ENCODE measurements at places on chromosomes 4 and X.

DNA sequence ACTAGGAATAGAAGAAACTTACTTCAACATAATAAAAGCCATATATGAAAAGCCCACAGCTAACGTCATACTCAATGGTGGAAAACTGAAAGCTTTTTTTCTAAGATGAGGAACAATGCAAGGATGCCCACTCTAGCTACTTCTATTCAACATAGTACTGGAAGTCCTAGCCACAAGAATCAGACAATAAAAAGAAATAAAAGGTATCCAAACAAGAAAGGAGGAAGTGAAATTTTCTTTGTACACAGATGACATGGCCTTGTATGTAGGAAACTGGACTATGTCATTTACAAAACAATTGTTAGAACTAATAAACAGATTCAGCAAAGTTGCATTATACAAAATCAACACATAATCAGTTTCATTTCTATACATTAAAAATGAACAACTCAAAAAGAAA, 25.5 kb upstream of the NXT2 start:
- DNase-seq: no peak

DNA sequence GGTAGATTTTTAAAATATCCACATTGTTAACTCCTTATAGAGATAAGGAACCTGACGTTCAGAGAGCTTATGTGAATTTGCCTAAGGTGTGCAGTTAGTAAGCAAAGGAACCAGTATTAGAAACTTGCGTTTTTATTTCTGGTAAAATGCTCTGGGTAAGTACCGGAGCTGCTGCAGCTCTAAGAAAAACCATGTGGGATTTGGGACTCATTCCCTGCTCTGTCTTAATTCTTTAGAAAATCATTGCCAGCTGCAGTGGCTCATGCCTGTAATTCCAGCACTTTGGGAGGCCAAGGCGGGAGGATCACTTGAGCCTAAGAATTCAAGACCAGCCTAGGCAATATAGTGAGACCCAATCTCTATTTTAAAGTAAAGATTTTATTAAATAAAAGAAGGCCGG, 5.8 kb downstream of the CCKAR start:
- no peak for DNase-seq

DNA sequence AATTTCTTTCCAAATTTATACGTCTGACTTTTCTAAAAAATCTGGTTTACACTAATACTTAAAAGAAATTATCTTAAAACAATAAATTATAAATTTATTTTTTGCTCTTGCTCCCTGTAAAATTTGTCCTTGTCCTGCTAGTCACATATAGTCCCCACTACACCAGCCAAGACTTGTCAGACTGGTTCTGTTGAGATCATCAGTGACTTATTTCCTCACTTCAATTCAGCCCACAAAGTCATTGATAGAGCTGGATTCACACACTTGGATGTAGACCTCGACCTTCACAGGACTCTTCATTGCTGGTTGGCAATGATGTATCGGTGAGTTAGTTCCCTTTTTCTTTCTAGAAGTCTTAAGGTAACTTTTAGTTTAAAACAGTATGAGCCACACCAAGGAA, at the start of gene TMPRSS11E:
TSS of gene TMPRSS11E (plus strand) at position 263 of the 400 bp plus-strand sequence. CDS start at position 313, 50 bp downstream.
- DNase-seq: no peak

- peak; percentile 26 for DNase-seq
Measured at GRCh38 chr4:56372774-56373173, 14.5 kb downstream of the AASDH start.

- no peak for DNase-seq
Measured at GRCh38 chrX:150352114-150352513, 11.0 kb upstream of the MAMLD1 start.

DNA sequence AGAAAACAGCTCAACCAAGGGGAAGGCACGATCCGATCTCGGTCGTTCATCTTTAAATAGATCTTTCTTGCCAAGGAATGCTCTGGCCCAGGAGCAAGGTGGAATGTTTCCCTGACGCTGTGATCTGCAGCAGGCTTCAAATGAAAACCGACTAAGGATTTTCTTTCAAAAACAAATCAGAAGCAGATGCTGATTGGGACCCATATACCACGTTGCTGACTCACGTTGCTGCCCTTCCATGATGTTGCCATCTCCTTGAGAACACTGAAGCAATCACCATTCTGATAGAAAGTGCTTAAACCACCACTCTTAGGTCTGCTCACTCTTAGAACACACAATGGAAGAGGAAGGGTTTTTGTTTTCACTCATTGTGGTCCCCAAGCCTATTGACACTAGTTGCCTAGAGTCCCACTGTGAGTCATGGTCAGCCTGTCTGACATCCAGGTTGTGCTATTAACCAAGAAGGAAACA, 26.1 kb downstream of the LAMTOR3 start:
- peak; percentile 86 for DNase-seq

DNA sequence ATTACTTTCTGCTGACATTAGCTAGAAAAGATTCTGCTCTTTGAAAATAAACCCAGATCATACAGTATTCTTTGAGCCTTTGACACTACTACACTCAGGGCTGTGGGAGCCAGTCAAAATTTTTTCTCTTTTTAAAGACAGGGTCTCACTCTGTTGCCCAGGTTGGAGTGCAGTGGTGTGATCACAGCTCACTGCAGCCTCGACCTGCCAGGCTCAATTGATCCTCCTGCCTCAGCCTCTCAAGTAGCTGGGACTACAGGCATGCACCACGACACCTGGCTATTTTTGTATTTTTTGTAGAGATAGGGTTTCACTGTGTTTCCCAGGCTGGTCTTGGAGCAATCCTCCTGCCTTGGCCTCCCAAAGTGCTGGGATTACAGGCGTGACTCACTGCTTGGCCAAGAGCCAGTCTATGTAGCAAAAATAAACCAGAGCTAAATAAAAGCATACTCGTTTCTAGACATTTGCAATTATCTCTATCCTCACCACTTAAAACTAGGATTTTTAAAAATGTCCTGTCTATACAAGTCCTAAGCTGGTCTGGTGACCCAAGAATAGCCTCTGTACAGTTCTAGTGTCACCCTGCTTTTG, 43.2 kb downstream of the AKAP4 start:
- peak; percentile 31 for DNase-seq

DNA sequence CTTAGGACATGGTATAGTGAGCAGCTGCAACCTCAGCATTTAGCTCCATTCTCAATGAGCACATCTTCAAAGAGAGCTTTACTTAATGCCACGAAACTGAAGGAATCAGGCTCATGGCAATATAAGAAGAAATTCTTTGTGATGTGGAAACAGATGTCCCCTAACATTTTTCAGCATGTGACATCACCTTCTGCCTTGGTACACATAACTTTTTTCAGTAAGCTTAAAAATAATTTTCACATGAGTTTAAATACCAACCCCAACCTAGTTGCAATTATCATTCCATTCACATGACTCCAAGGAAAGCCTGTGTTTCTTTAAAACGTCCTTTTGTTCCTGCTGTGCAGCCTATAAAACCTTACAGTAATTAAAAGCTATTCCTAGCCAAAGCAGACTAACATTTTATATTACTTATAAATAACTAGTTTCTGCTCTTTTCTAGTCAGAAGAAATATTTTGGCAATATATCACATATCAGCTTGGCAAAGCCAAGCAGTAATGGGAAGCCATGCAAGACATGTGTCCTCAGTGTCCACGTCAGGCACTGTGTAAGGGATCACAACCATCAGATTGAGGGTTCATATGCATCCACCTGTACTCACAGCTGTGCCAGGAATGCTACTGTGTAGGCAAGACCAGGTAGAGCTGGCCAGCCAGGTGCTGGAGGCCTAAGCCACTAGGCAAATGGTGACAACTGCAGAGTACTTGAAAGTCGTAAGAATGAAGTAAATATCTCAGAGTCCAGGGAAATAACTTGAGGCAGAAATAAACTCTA, 466.6 kb downstream of the INPP4B start:
- DNase-seq: peak; percentile 84

DNA sequence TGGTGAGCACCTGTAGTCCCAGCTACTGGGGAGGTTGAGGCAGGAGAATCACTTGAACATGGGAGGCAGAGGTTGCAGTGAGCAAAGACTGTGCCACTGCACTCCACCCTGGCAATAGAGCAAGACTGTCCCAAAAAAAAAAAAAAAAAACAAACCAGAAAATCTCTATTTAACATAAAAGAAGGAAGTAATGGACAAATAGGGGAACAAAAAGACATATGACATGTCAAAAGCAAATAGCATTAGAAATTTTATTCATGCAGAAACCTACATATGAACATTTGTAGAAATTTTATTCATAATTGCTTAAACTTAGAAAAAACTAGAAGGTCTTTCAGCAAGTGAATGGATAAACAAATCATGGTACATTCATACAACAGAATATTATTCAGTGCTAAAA, 97.1 kb upstream of the SH3RF1 start:
- DNase-seq: no peak

- no peak for DNase-seq
Measured at GRCh38 chr4:22634541-22635181, 58.1 kb upstream of the GBA3 start.

GRCh38 chr4:105990933-105991332, 95.7 kb downstream of the NPNT start:
- peak; percentile 80 for DNase-seq

DNA sequence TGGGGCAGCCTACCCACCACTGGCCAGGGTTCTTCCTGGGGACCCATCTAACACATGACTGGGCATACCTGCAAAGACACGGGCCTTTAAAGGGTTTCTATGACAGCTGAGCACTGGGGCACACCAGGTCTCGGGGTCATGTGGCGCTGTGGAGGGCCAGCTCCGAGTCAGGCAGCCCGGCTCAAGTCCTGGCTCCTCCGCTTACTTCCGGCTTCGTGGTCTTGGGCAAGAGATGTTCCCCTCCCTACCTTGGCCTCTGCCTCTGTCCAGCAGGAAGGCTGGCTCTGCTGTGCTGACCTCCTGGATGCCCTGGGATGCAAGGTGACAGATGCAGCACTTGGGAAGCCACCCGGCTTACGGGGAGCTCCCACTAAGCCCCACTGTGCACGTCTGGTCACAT, 37.6 kb downstream of the HTRA3 start:
- no peak for DNase-seq

DNA sequence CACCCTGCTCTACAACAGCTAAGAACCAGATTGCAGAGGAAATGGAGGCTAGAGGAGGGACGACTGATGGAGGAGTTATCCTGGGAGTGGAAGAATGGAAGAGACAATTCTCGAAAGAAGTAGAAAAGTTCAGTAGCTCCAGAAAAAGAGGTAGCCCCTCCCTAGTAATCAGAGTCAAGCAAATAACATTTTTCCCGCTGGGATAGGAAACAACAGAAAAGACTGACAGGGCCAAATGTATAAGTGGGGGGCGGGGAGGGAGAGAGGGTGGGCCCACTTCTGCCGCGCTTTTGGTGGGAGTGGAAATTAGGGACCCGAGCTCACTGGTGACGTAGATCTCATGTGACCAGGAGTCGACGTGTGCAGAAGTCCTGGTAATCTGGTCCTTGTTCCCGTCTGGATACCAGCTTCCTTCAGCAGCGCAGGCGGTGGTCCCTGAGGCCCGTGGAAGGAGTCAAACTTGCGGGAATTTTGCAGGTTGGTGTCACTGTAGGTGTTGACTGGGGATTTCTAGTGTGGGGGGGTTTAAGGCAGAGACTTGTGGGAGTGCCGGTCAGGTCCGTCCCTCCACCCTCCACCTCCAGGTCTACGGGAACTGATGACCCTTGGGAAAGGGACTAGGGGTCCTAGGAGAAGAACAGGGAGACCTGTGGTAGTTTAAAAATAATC, at the start of gene TCEAL9:
TSS of gene TCEAL9 (plus strand) at position 377 of the 669 bp plus-strand sequence. CDS start 1,179 bp downstream, outside the sequence.
- peak; percentile 85 for DNase-seq

DNA sequence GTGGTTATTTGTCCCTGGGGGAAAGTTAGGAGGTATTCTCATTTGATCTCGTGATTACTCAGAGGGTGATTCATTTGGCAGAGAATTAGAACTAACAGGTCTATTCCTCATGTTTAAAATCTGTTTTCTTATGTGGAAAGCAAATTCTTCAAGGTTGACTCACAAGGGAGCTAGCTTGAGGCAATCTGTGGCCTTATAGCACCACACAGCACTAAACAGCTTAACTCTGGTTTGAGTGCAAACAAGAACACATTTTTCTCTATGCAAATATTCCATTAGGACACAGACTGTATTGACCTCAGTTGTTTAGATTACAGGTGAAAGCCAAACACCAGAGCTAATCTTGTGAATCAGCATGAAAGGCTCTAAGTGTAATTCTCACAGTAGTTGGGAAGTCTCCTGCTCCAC, 694.4 kb upstream of the POU3F4 start:
- DNase-seq: peak; percentile 79

- no peak for DNase-seq
Measured at GRCh38 chr4:31236020-31236638, 516.0 kb downstream of the PCDH7 start.

DNA sequence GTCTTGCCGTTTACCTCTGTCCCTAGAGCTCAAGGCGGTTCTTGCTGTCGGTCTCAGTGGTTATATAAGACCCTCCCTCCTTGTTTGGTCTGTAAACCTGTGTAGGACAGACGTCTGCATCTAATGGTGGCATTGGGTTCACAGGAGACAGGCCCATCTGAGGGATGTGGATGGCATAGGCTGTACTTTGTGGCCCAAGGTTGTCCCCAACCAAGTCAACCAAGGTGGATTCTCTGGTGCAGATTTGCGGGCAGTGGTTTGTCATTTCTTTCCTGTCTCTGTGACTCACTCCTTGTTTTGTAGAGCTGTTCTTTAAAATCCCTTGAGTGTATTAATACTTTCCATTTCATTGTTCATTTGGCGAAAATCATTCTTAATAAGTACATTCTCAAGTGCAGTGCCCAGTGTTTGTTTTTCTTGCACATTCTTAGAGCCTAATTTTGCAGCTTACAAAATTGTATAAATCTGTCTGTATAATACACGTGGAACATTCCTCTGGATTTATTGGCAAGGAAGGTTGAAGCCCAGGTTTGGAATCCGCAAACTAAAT, 68.0 kb upstream of the TLR2 start:
- no peak for DNase-seq

DNA sequence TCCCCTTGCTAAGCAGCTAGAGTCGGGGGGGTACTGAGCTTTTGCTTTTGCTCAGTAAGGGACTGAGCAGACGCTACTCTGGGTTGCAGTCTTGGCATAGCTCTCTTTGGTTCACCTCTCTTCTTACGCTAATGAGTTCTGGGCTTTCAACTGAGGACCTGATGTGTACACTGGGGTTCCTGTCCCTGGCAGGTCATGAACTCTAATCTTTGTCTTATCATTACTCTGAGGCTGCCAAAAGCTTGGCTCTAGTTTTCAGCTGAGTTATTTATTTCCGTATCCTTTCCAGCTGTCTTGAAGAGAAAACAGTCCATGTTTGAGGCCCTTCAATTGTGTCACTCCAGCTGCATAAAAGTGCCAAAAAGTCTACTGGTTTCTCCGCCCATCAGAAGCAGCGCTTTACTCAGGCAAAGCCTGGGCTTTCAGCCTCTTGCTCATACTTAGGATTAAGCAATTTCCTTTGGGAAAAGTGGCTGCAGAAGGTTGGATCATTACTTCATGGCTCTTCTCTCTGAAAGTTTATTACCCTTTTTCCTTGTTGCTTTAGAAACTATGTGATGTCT, 121.0 kb upstream of the STOX2 start:
- DNase-seq: peak; percentile 79

- no peak for DNase-seq
Measured at GRCh38 chr4:64095398-64095797, 313.9 kb downstream of the TECRL start.
